Activated CD4-positive, alpha-beta T cell treated with anti-CD3 and anti-CD28 coated beads, Interleukin-2, amount 50 U/mL, for 48 hours (primary cell): ENCODE measurements at places on chromosomes 4 and X.

DNA sequence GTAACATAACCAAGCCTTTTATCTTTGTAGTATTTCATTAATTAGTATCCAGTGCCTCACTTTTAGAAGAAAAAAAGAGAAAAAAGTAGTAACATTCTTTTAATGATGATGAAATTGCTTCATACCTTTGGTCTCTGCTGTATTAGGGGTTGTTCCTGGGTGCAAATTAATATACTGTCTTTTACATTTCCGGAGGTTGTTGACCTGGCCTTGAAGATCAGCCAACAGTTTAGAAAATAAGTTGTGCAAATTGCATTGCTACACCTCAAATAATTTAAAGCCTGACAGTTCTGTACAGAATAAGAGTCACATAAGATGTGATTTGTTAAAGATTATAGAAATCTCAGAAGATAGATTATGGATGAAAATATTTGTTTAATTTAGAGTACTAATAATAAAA lies 3.8 kb downstream of the NFKB1 start:
- no peak for DNase-seq

DNA sequence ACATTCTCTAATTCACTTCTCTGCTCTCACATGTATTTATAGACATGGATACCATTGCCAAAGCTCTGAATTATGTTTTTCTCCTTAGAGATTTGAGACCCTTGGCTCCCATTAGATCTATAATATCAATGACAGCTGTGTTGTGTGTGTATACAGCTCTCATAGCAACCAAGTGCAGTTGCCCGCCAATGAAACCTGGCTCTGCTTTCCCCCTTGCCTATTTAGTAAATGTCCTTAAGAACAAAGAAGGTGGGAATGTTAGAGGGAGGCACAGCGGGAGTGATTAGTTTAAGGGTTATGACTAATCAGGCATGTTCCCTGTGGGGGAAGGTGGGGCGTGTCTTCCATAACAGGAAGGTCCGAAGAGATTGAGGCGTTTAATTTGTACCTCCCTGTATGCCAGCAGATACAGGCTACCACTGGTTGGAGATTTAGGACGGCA lies 100.5 kb upstream of the TBC1D9 start:
- no peak for DNase-seq

GRCh38 chr4:106358899-106359298 lies 9.7 kb downstream of the GIMD1 start:
- DNase-seq = no peak

DNA sequence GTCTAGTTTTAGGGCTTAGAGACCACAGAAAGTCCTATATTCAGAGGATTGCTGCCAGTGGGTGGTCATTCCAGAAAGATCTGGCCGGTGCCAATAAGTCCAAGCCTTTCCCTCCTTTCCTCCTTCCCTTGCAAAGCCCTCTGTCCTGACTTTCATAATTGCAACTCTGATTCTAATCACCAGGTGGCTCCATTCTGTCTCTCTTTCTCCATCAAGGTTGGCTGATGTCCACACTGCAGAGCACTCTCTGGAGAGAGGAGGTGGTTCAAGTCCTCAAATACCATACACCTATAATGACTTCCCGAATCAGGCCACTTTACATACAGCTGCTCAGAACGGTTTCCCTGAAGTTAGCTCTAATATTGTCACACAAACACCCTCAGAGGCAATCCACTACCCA lies 22.4 kb upstream of the ARMCX4 start:
- DNase-seq = no peak

DNA sequence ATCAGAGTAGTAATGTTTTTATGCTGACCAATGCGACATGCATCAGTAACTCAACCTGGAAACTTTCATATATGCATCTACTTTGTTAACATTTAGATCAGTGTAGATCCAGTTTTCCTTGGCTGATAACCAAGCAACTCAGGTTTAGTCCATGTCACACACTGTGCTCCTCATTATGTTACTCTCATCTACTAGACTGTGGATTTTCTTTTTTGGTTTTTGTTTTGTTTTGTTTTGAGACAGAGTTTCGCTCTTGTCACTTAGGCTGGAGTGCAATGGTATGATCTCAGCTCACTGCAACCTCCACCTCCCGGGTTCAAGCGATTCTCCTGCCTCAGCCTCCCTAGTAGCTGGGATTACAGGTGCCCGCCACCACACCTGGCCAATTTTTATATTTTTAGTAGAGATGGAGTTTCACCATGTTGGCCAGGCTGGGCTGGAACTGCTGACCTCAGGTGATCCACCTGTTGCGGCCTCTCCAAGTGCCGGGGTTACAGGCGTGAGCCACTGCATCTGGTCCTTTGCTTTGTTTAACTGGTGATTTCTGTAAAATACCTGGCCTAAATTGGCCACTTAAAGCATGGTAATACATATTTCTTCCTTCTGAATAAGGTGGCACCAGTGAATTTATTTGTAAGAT lies 48.6 kb downstream of the SMARCAD1 start:
- DNase-seq = no peak

- DNase-seq = no peak
These were observed 161.1 kb downstream of the FRAS1 start for GRCh38 chr4:78218260-78218659.

DNA sequence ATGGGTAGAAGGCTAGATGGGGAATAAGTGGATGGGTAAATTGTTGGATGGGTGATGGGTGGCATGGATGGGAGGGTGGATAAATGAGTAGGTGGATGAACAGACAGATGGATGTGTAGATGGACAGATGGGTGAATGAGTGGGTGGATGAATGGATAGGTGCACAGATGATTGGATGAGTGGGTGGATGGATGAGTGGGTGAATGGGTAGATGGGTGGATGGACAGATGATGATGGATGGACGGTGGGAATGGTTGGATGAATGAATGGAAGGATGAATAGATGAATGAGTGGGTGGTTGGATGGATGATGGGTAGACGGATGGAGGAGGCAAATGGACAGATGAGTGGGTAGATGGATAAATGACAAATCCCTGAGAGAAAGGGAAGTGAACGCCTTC lies 68.3 kb downstream of the EVC2 start:
- no peak for DNase-seq

- DNase-seq = no peak
These were observed 18.7 kb upstream of the XPNPEP2 start for GRCh38 chrX:129719931-129720530.

- DNase-seq = no peak
These were observed 120.2 kb downstream of the BMPR1B start for GRCh38 chr4:94877973-94878372.

GRCh38 chr4:168781926-168782325 lies 228.1 kb downstream of the CBR4 start:
- DNase-seq = no peak

DNA sequence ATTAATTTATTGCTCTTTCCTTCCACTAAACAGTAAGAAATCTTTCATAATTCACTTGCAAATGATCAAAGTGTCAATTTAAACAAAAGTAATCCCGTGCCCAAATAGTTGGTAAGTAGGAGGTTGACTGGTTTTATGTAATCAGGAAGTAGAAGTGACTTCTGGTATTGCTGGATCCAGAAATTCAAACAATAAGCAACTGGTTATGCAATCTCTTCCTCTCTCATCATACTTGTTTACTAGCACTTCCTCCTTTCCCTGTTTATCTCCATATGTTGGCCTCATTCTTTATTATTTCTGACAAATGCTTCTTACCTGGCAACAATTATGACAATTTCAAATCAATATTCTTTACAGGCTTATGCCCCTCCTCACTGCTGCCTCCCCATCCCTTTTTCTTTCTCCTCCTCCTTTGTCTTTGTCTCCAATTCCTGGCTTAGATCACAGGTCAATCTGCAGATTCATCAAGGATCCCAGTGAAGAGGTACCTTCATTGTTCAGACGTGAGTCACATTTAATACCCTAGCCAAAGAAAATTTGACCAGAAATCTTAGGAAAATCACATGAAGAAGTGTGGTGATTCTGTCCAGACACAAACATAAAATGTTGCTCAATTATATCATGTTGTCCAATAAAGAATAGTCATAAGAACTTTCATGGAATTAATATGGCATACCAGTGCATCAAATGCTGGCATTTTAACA lies 323.2 kb upstream of the PCDH7 start:
- DNase-seq = no peak

DNA sequence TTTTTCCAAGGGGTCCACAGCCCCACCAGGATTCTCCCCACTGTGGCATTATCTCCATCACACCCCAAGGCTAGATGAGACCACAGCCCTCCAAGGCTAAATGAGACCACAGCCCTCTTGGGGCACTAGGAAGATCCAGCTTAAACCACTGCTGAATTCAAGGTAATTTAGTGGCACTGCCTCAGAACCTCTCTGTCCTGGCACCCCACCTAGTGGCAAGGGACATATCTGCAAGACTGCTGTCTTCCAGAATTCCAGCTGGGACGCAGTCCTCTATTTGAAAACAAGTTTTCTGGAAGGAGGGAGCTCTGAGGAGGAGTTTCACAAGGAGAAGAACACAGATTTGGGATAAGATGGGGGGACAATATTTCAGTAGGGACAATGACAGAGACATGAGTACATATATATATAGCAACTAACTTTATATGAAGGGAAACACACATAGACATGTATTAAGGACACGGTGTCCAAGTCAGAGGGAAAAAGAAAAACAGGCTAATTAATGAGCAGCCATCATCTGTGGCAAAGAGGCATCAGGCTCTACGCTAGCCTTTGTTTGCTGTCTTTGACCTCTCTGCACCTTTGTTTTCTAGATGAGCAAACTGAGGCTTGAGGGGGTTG lies 9.3 kb downstream of the CETN2 start:
- DNase-seq = peak; percentile 13
